ENCODE measurements at places on chromosomes 3 and 15. TPM values are rescaled to one million over a fixed set of nuclear protein-coding genes. Genes with fewer than 3 reads are reported as not detected.
A peak's percentile ranks its signal among the peaks of the same experiment; 100 is the strongest.

The MYLK gene
- total RNA-seq = 484 TPM

The ARL6 gene
- 8.5 TPM for total RNA-seq

The DNASE1L3 gene
- 4.3 TPM for total RNA-seq

The FES gene
- total RNA-seq = 68.3 TPM

The CCDC39 gene
- not detected for total RNA-seq

The CDHR4 gene
- total RNA-seq = 1.1 TPM

- H3K27me3 ChIP-seq = no peaks in the 10 kb centered on the region
- no peak for DNase-seq
- H3K4me3 ChIP-seq = no peak overlapping the region
- H3K27ac ChIP-seq = no peak overlapping the region
These were observed 170.8 kb downstream of the ALCAM start for GRCh38 chr3:105537371-105538080.

DNA sequence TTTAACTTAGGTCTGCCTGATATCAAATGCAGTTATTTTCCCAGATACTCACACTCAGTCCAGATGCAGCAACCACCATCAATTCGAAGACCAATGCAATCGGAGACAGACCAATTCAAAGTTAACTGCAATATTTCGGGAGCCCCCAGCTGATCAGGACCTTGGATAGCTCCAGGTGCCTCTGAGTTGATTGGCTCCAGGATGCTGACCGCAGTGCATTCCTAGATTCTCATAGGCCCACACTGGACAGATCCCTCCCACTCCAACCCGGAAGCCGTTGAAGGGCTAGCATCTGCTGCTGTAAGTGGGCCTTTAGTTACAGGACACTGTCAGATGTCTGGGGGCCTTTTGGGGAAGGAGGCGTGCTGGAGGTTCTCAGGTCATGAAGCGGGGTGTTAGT is 89.5 kb upstream of the ATP2B2 start:
- no peaks in the 10 kb centered on the region for H3K4me1 ChIP-seq
- no peak overlapping the region for H3K4me3 ChIP-seq
- peak; percentile 50 for DNase-seq
- H3K27ac ChIP-seq = no peak overlapping the region
- no peaks in the 10 kb centered on the region for H3K36me3 ChIP-seq
- no peaks in the 10 kb centered on the region for H3K27me3 ChIP-seq

DNA sequence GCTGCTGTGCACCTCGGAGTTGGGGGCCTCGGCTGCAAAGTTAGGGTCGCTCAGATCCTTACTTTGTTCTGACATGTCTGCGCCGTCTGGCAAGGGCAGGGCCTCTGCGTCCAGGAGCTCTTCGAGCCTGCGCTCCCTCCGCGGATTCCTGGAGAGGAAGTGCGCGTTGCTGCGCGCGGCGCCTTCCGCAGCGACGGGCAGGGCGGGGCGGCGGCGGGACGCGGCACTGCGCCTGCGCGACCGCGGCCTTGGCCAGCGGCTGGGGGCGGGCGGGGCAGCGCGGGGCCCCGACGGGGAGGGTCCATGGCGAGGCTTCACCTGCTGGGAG is at the start of gene NDN:
Gene NDN (minus strand): TSS at position 163 of the 328 bp plus-strand sequence. CDS start 88 bp downstream, at position 75.
- no peaks in the 10 kb centered on the region for H3K4me1 ChIP-seq
- H3K27ac ChIP-seq = no peak within 1 kb of the TSS
- H3K36me3 ChIP-seq = no peaks in the 10 kb centered on the region
- peak within 1 kb of the TSS; percentile 48 for H3K4me3 ChIP-seq

DNA sequence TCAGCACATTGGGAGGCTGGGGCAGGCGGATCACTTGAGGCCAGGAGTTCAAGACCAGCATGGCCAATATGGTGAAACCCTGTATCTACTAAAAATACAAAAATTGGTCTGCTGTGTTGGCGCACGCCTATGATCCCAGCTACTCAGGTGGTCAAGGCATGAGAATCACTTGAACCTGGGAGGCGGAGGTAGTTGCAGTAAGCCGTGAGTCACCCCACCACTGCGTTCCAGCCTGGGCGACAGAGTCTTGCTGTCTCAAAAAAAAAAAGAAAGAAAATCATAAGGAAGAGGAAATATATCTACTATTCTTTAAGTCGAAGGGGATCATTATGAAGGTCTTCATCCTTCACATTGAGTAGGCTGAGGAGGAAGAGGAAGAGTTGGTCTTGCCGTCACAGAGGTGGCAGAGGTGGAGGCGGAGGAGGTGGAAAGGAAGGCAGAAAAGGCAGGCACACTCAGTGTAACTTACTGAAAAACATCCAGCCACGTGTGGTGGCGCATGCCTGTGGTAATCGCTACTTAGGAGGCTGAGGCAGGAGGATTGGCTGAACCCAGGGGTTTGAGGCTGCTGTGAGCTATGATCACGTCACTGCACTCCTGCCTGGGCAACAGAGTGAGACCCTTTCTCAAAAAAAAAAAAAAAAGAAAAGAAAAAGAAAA is 14.2 kb downstream of the CSK start:
- DNase-seq = no peak
- no peak overlapping the region for H3K27ac ChIP-seq
- H3K4me1 ChIP-seq = no peaks in the 10 kb centered on the region
- no peaks in the 10 kb centered on the region for H3K27me3 ChIP-seq

DNA sequence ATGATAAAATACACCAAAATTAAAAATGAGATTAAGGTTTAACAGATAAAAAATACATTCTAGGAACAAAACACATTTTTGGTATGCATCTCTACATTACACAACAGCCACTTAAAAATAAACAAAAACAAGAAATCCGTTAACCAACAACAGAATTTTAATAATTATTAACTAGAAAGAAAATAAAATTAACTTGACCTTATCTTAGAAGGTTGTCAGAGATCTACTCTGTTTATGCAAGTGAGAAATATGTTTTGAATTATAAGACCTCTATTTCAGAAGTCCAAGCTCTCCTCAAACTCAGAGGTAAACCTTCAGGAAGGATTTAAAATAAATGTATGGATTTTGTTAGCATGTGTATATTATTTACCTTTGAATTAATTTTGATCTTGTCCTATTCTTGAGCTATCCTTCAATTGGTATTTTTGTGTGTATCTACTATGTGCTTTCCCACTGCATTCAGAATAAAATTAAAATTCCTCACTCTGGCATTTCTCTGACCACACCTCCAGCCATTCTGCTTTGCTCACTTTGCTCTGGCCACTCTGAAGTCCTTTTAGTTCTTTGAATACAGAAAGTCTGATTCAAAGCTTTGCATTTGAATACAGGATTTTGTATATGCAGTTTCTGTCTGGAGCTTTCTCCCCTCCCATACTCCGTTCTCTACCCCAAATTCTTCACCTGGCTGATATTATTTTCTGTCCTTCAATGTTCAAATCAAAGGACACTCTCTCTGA is 352.0 kb downstream of the ZBTB20 start:
- H3K4me3 ChIP-seq = no peak overlapping the region
- H3K4me1 ChIP-seq = no peaks in the 10 kb centered on the region
- H3K27ac ChIP-seq = no peak overlapping the region
- H3K27me3 ChIP-seq = no peaks in the 10 kb centered on the region

- no peaks in the 10 kb centered on the region for H3K36me3 ChIP-seq
- no peak overlapping the region for H3K27ac ChIP-seq
- H3K27me3 ChIP-seq = no peaks in the 10 kb centered on the region
- no peaks in the 10 kb centered on the region for H3K4me1 ChIP-seq
- H3K4me3 ChIP-seq = no peak overlapping the region
- no peak for DNase-seq
These were observed 32.9 kb downstream of the CERS3 start for GRCh38 chr15:100495861-100496260.

- H3K4me3 ChIP-seq = no peak overlapping the region
- H3K27ac ChIP-seq = no peak overlapping the region
- no peak for DNase-seq
- H3K27me3 ChIP-seq = no peaks in the 10 kb centered on the region
- H3K36me3 ChIP-seq = no peaks in the 10 kb centered on the region
These were observed 178.0 kb upstream of the P2RY1 start for GRCh38 chr3:152656972-152657355.

DNA sequence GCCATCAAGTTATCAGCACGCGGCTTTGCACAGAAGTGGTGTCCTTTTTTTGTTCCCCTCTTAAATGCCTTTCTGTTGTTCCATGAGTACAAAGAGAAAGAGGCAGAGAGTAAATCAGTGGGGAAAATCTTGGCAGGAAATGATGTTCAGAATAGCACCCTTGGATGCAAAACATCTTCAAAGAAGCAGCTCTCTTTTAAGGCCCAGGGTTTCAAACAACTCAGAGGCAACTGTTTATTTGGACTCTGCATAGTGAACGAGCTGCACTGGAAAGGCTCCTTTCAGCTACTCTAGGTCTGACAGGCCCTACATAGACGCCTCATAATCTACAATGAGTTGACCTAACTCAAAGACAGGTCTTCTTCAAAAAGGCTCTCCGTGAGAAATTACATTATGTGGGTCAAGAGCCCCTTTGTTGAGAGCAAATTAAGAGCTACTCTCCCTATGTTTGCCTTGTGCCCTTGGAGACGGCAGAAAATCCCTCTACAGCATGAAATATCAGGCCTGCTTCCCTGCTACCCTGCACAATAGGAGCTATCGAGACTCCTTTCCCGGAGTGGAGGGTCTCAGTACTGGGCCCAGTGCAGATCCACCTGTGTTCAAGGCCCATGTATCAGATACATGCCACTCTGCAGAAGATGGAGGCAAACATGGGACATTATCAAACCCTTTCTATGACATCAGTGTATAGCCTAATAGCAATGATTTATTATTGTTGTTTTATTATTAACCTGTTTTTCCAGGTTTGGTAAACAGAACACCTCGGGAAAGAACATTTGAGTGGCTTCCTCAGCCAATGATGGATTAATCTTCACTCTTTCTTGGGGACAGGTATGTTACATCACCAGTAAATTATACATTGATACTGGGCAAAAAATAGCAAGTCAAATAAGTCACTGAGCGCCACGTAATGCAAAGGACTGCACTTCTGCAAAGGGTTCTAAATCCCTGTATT is 53.1 kb downstream of the HEG1 start:
- H3K27ac ChIP-seq = no peak overlapping the region
- no peaks in the 10 kb centered on the region for H3K4me1 ChIP-seq
- peaks cover 14% of the 10 kb centered on the region for H3K36me3 ChIP-seq
- H3K27me3 ChIP-seq = no peaks in the 10 kb centered on the region
- DNase-seq = no peak
- H3K4me3 ChIP-seq = no peak overlapping the region

- no peaks in the 10 kb centered on the region for H3K4me1 ChIP-seq
- H3K36me3 ChIP-seq = no peaks in the 10 kb centered on the region
- H3K27me3 ChIP-seq = no peaks in the 10 kb centered on the region
These were observed 25.7 kb downstream of the LIPC start for GRCh38 chr15:58457466-58457965.
